RPMI8226 (cell line): ENCODE measurements at places on chromosomes 2 and 18.
A peak's percentile ranks its signal among the peaks of the same experiment; 100 is the strongest.

- DNase-seq, result no peak
Observed at GRCh38 chr2:127388423-127389164, 819 bp upstream of the MAP3K2 start.

GRCh38 chr18:54181856-54182602, 42.4 kb downstream of the MBD2 start:
- no peak for DNase-seq

DNA sequence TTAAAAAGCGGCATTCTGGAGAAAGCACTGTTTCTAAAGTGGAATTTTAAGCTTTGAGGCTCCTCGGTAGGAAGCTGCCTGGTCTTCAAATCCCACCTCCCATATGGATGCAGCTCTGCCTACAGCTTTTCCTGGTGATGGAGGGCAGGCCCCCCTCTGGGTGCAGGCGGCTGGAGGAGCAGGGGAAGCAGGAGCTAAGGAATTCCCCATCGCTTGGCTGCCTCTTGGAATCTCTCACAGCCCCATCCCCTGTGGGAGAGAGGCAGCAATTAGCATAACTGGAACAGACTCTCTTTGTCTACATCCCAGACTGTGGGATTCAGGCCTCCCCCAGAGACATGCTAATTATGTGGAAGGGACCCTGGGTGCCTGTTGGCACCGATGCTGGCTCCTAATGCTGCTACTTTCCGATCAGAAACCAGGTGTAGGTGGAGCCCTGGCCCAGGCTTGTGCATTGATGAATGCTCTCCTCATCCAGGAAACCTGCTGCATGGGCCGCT, 51.3 kb downstream of the LIPG start:
- no peak for DNase-seq

DNA sequence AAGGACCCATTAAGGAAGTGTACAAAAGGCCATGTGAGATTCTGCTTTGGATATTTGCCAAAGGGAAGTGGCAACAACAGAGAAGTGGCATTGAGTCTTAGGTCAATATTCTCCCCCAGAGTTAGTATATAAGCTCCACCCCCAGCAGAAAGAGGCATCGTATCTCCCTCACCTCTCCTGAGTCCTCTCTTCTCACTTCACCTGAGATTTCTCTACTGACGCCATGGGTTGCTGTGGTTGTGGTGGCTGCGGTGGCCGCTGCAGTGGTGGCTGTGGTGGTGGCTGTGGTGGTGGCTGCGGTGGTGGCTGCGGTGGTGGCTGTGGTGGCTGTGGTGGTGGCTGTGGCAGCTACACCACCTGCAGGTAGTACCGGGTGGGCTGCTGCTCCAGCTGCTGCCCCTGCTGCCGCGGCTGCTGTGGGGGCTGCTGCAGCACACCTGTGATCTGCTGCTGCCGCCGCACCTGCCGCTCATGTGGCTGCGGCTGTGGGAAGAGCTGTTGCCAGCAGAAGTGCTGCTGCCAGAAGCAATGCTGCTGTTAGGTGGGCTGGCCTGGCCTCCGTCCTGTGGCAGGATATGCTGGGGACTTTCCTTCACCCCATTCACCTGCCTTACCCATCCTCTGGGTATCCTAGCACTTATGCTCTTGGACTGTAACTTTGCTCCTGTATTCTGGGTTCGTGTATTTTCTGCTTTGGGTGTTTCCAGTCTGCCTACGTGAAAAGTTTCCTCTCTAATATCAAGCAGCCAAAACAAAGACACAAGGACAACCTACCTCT, 5.9 kb downstream of the SCYGR3 start:
- peak; percentile 65 for DNase-seq

GRCh38 chr2:59232394-59233165, 991.5 kb upstream of the FANCL start:
- DNase-seq, result peak; percentile 67

- DNase-seq, result no peak
Observed at GRCh38 chr2:215866606-215867005, 146.7 kb downstream of the MREG start.

GRCh38 chr18:13712400-13713131, 13.8 kb downstream of the FAM210A start:
- DNase-seq, result no peak

DNA sequence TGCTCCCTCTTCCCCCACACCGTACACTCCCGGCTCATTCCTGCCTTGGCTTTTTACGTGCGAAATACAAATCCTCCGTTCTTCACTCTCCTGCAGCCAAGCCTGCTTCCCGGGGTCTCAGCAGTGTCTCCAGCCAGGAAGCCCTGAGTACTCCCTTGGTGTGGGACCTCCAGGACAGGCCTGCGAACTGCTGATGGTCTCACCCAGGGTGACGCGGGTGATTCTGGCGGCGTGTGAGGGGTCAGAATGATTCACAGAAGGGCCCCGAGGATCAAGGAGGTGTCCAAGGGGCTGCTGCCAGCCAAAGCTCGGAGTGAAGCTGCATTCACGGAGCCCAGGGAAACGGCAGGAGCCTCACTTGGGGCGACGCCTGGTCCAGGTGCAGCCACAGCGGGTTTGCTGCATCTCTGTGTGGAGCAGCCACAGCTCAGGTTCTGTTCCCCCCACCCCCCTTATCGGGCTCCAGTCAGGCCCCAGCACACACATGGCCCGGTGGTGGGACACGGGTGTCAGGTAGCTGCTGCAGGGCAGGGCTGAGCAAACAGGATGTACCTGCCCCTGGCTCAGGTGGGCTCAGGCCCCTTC, 337.7 kb upstream of the MYT1L start:
- no peak for DNase-seq

DNA sequence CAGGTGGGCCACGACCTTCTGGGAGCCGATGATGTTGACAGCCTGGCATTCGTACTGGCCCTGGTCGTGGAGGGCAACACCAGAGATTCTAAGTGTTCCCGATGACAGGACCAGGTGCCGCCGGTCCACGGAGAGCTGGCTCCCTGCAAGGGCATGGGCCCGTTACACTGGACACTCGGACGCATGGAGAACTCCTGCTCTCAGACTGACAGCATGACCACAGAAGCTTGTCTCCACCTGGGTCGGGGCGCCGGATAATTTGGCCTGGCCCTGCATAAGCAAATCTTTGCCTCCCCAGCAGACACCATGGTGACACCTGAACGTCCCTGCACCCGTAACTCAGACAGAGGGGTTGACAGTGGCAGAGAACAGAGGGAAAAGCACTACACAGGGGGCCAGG, 80.7 kb downstream of the PXDN start:
- DNase-seq, result no peak

- DNase-seq, result no peak
Observed at GRCh38 chr2:173959909-173960308, 5.3 kb downstream of the SP3 start.

DNA sequence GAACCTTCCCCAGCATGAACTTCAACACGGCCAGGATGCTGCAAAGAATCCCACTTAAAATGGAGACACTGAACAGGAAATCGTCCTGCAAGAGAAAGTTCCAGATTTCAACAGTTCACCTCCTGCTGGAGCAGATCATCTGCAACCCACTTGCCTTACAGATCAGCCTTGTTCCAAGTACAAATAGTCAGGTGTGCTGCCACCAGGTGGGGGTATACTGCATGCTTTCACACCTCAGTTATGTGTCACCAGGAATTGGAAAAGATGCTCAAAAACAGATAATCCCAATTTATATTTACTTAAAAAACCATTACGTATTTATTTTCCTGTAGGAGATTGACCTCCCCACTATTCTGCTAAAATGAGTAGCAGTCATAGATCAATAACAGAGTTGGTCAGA, 212.3 kb downstream of the MGAT5 start:
- peak; percentile 55 for DNase-seq

DNA sequence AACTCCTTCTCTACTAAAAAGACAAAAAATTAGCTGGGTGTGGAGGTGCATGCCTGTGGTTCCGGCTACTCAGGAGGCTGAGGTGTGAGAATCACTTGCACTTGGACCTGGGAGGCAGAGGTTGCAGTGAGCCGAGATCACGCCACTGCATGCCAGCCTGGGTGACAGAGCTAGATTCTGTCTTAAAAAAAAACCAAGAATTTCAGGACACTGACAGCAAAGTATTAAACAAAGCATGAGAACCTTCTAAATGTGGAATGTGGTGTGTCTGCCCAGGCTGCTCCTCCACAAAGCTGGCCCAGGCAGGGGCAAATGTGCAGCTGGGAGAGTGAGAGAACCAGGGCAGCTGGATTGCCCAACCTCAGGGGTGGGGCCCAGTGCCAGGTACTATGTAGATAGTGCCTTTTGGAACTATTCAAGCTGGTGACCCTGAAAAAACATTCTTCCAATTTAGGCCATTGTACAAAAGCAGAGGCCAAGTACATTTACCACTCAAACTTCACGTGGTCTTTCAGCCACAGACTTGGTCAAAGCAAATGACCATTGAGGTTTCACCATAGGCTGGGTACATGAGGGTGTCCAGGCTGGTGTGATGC, 6.7 kb upstream of the UGT1A5 start:
- no peak for DNase-seq

- DNase-seq, result no peak
Observed at GRCh38 chr2:28338831-28339321, 53.8 kb upstream of the FOSL2 start.

DNA sequence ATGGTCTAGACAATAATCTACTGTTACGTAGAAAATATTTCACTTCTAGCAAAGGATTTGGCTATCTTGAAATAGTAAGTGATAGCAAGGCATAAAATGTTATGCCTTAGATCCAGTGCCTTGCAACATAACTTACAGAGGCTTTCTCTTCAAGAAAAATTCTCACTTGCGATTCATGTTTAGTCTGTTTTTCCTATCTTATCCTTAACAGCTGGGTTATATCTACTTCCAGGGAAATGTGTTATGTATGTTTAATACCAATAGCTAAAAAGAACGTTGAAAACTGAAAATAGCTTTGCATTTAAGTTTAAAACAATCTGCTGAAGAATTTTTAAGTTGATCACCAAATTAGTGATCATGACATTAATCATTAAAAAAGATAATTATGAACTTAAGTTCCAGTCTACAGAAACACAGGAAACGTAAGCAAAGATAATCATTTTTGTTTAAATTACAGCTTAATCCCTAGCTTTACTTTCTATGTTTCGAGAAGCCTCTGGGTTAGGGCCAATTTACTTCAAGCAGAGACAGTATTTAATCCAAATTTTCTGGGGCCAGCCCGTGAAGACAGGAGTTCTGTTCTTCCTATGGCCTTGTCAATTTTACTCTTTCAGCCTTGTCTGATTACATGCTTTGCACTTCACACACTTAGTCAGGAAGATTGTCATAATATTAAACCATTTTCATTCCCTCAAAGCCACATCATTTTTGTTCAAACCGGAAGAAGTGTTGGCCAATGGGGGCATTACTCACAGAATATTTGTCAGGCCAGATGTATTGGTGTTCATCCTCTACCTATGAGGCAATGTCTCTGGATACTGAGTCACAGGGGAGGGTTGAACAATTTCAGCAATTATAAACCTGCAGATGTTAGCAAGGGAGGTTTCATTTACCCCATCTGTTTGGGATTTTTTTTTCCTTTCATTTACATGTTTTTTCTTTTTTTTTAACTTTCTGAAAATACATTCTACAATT, 1132.9 kb upstream of the ZEB2 start:
- DNase-seq, result no peak

- no peak for DNase-seq
Observed at GRCh38 chr2:161041356-161041755, 118.9 kb upstream of the TANK start.

GRCh38 chr2:44579115-44579836, 217.5 kb downstream of the CAMKMT start:
- DNase-seq, result no peak

- no peak for DNase-seq
Observed at GRCh38 chr2:120528051-120528692, 182.2 kb downstream of the INHBB start.

- DNase-seq, result peak; percentile 55
Observed at GRCh38 chr2:191486584-191487320, 191.2 kb upstream of the NABP1 start.

GRCh38 chr2:144133936-144134665, 385.8 kb downstream of the ZEB2 start:
- DNase-seq, result no peak
